ENCODE measurements at places on chromosomes 7 and 10. TPM values are rescaled to one million over a fixed set of nuclear protein-coding genes. Genes with fewer than 3 reads are reported as not detected.

The EBF3 gene
- total RNA-seq = 0.64 TPM

DNA sequence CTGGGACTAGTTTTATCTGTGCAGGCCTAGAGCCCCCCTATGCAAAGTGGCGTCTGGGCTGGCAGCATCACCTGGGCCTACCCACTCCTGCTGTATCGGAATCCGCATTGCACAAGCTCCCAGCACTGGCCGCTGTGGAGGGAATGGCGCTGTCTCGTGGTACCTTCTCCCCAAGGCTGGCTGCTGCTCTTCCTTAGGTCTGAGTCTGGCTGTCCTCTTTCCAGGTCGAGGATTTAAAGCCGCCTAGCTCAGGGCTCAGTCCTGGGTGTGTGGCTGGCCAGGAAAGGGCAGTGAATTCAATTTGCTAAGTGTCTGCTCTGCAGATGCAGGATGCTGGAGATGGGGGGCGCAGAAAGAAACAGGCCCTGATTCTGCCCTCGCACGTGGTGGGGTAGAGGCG is 44.7 kb downstream of the MGMT start:
- no peak for DNase-seq

DNA sequence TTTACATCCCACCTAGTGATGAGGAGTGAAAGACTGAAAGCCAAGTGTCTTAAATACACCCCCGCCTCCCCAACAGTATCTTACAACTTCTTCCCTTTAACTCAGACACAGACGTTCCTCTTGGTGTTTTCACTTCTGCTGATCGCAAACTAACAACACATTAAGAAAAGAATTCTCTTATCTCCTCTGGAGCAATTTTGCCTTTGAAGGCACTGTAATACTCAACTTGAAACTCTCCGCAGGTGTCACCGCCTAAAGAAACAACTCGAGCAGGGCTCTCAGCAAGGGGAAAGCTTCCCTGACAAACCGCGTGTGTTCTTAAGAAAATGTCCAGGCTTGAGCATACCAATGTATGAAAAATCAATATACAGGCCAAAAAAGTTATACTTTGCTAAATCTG is 452 bp downstream of the SEMA3C start:
- no peak for DNase-seq

DNA sequence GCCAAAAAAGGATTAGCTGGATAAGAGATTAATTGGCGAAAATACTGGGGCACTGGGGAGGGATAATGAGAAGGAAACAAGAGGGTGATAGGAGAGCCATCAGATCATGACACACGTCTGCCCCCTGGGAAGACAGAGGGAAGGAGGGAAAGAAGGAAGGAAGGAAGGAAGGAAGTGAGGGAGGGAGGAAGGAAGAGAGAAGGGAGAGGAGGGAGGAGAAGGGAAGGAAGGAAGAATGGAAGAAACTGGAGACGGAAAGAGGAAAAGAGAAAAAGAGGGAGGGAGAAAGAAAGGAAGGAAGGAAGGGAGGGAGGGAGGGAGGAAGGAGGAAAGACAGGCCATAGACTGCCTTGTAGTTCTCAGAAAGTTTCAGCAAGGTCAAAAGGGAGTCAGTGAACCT is 37.8 kb upstream of the WAC start:
- no peak for DNase-seq

DNA sequence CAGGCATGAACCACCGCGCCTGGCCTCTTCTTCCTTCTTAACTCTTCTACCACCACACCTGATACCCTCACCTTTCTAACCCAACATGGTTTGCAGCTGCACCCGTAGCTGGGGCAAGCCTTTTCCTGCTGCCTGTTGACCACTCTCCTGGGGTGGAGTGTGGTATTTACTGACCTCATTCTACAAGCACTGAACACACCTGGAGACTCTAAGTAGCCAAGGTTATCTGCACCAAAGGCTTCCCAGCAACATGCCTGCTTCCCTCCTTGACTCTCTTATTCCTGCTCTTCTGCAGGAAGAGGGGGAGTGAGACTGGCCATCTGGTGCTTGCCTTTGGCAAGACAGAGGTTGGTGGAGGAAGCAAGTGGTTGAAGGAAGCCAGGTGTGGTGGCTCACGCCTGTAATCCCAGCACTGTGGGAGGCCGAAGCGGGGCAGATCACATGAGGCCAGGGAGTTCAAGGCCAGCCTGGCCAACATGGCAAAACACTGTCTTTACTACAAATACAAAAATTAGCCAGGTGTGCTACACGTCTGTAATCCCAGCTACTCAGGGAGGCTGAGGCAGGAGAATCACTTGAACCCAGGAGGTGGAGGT is 10.1 kb downstream of the ACTR1A start:
- DNase-seq = no peak

DNA sequence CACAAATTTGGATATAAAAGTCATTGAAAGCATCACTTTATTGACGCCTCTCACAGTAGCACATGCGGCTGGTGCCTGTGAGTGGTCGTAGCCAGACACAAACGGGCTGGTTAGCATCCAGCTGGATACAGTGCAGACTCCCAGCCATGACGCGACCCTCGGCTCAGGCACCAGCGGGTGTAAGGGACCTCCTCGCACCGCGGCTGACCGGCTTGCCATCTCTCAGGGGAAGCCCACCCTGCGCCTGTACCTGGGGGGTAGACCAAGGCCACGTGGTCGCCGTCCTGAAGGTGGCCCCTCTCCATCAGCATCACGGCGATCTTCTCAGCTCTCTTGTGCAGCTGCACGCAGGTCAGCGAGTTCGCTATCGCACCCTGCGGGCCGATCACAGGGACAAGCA is 213.8 kb downstream of the ZMYND11 start:
- DNase-seq = no peak

DNA sequence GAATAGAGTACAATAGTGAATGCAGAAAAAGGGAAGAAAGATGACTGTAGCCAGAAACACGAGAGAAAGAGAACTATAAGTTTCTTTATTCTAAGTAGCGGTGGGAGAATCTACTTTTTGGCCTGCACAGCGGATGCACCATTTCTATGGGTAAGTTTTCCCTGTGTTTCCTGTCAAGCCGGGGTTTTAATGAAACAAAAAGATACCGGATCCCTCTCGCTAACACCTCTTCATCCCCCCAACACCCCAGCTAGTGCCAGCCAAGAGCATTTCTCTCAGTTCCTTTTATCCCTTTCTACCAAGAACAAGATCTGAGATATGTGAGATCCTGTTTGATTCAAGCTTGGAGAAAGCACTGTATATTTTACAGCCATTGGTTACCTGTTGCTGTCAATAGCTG is 14.7 kb downstream of the PTPRZ1 start:
- no peak for DNase-seq

The IGF2BP3 gene
- 80.2 TPM for total RNA-seq

DNA sequence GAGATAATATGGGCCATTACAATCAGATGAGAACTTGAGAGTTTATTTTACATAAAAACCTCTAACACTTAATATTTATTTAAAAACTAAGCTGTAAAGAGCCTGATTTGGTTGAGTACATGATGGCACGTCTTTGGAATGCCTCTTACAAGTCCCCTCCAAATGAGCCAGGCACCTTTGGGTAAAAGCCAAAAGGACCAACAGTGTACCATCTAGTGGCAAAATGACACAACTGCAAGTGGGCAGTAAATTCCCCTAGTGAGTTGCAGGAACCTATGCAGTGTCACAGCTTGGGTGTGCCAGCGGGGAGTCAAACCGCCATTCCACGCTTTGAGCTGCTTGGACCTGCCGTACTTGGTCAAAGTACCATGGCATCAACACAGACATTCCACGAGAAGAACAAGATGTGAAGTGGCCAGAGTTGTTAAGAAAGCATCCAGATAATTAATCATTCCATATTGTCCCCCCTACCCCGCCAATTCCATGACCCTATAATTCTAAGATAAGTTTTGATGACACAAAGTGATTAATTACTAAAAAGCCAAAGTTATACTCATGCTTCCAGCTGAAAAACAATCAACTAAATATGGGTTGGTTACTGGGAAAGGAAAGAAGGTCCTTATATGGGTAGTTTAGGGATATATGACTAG is 115.2 kb downstream of the SORBS1 start:
- peak; percentile 59 for DNase-seq

GRCh38 chr10:113068178-113068890 is 118.3 kb downstream of the TCF7L2 start:
- no peak for DNase-seq

DNA sequence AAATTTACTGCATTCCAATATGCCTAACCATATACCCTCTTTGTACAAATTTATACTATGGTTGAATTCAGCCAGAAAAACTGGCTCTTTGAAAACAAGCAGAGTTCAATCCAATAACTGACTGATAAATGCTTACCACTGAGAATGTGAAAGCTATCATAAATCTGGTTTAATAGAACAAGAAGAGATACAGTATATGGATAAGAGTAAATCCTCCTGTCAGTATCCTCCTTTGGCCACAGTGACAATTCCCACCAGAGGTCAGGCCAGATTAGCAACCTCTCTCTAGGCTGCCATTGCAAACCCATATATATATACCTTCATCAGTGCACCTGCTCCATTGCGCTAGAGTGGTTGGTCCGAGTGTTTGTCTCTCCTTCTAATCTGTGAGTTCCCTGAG is 647.2 kb downstream of the GRM8 start:
- no peak for DNase-seq

- no peak for DNase-seq
Observed at GRCh38 chr7:112124061-112124766, 82.0 kb downstream of the DOCK4 start.

The PAX2 gene
- 72.3 TPM for total RNA-seq
